ENCODE measurements at places on chromosomes 3 and 15.

DNA sequence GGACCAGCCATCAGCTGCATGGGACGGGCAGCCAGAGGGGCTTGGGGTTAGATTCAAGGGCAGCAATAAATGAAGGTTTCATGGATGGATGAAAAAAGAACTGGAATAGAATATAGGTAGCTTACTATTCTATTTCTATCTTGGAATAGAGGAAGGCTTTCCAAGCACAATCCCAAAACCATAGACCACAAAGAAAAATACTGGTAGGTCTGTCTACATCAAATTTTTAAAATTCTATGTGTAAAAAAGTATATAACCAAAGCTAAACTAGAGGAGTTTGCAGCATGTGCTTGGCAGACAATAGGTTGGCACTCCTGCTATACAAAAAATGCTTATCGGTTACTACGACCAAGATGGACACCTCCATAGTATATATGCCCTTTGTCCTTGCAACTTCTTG is 7.2 kb upstream of the FBLN2 start:
- DNase-seq = no peak

DNA sequence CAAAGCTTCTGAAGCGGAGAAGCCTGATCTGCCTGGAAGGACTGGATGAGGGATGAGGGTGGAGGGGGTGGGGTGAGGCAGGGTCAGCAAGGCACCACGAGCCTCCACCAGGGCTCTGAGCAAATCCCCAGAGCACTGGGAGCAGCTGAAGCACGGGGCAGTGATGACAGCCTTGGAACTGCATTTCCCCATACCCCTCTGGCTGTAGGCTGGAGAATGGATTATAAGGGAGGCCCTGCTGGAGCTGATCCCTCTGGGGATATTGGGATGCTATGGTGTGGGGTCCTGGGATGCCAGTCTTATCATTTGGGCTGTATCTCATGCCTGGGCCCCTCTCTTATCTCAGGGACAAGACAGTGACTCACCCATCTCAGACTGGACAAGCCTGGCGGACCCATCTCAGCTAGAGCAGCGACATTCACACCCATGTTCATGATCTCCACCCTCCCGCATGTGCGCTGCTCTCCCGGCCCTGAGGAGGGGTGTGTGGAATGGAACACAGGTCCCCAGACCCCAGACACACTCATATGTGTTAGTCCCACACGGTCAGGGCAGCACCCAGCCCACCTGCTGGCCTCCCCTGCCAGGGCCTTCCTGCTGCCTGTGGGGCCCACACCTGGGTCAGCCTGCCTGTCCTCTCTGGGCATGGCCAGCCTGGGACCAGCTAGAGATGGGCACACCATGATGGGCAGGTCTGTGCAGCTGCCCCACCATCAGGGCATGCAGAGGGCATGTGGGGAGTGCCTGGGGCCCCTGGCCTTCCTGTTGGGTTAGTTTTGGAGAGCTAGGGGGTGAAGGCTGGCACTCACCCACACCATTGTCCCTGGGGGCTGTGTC is 97.1 kb downstream of the FBLN2 start:
- no peak for DNase-seq

- peak; percentile 41 for DNase-seq
Measured at GRCh38 chr3:140736863-140737460, 59.1 kb downstream of the TRIM42 start.

DNA sequence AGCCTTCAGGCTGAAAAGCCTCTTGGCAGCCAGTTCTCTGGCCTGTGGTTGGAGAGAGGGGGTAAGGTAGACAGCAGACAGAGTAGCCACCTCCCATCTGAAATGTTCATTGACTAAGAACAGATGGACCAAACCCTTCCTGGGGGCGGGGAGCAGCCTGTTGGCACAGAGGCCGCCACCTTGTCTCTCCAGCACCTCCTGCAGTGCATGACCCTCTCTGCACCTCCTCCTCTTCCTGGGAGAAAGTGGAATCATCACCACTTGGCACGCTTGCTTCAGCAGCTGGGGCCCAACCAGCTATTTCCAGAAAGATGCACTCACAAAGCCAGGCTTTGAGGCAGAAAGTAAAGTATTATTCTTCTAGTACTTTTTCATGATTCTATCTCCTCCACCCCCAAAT is 313.4 kb upstream of the CHRM5 start:
- DNase-seq = peak; percentile 6

DNA sequence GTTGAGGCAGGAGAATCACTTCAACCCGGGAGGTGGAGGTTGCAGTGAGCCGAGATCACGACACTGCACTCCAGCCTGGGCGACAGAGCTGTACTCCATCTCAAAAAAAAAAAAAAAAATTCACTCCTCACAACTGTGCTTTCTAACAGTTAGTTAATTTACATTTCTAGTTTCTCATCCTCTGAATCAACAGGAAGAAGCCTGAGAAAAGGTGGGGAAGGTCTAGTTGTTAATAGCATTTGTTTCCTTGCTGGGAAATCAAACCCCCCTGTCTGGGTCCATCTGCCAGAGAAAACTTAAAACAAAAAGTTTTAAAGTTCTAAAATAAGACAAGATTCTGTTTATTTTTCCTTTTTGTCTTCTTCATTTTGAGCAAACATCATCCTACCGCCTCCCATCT is 62.3 kb downstream of the TMEM39A start:
- DNase-seq = no peak

DNA sequence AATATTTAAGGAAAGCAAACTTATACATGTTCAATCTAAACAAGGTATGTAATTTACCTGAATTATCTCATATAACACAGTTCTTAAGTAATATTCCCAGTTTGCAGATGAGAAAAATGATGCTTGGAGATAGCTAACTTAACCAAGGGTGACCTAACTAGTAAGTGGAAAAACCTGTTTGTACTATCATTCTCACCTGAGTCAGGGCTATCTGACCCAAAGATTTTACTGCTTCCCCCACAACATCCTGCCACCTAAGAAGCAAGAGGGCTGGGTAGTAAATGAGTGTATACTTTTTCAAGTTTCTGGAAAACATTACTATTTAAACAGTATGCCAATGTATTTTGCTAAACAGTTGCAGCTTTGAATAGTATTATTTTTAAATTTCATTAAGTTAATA is 10.6 kb downstream of the TP63 start:
- no peak for DNase-seq

- DNase-seq = peak; percentile 35
Measured at GRCh38 chr3:9690451-9691450, 12.9 kb upstream of the CPNE9 start.

DNA sequence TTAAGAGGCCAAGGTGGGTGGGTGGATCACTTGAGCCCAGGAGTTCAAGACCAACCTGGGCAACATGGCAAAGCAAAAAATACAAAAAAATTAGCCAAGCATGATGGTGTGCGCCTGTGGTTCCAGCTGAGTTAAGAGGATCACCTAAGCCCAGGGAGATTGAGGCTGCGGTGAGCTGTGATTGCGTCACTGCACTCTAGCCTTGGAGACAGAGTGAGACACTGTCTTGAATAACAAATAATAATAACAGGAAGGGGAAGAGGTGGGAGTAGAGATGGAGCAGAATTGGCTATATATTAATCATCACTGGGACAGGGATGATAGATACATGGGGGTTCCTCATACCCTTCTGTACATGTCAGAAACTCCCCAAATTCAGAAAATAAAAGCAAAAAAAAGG is 23.8 kb upstream of the NMB start:
- DNase-seq = no peak

DNA sequence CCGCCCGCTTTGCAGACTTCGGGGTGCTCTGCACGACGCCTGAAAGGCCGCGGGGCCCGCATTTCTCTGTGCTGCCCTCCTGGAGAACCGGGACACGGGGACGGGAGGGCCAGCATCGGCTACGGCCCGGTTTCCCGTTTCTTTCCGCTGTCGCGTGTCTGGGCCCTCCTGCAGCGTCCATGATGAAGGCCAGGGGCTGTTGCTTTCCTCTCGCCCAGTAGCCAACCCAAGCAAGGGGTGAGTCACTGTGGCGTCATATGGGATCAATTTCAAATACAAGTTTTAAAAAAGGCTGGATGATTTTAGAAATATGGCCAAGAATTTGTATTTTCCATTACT is 435 bp downstream of the SLC35G2 start:
- DNase-seq = no peak

DNA sequence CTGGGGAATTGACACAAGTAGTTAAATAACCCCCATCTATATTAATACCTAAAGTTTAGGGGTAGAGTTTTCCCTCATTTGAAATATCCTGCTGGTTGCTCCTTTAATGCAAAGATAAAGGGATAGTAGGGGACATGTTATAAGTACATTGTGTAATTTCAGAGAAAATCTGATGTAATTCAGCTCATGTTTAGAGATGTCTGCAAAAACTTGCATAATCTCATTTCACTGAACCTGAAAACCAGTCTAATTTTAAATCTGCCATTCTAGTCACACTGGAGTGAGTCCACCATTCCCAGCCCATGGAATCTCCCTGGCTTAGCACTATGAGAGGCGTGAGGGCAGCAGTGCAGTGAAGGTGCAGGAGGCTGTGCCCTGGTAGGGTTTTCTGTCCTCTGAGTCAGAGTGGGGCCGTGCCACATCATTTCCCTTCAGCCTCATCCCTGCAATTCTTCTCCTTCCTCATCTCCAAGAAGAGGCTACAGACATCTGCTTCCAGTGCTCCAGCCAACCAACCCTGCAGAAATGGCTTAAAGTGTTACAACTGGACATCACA is 246.3 kb upstream of the UMPS start:
- DNase-seq = no peak

DNA sequence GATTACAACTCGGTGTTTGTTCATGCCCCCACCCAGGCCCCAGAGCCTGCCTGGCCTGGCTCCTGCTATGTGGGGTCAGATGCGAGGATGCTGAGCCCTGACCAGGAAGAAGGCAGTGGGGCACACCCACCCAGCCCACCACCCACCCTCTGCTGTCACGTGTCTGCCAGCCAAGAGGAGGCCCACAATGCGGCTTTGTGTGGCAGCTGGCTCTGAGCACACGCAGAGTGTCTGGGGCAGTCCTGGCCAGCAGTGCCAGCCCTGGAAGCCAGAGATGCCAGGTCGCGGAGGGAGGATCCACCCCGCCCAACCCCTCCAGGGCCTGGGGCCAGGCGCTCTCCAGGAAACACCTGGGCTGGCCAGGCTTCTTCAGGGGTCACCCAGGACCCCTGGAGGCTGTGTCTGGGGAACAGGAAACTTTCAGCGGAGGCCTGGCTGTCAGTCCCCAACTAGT is 26.4 kb upstream of the KLF13 start:
- DNase-seq = no peak

- no peak for DNase-seq
Measured at GRCh38 chr3:100401674-100402041, 319 bp downstream of the LNP1 start.

DNA sequence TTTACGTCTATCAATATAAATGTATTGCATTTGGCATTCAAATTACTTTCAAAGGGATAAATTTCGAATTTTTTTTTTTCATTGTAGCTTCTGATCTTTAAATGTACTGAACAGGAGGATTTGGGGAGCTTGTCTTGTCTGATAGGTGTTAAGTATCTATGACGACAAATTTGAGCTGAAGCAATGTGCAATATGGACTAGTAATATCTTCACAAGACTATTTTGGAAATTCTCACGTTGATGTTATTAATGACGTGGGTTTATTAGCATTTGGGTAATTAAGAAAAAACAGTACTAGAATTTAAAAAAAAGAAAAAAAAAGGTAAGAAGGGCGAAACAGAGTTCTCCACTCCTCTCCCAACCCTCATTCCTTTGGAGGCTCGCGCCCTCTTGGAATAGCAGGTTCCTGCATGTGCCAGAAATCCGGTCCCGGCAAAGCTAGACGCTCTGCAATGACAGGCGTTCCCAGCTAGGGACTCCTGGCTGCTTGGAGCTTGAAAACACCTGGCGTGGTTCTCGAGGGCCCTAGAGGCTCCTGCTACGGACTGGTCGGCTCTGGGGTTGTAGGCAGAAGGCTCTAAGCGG is 648 bp upstream of the P2RY1 start:
- DNase-seq = no peak

DNA sequence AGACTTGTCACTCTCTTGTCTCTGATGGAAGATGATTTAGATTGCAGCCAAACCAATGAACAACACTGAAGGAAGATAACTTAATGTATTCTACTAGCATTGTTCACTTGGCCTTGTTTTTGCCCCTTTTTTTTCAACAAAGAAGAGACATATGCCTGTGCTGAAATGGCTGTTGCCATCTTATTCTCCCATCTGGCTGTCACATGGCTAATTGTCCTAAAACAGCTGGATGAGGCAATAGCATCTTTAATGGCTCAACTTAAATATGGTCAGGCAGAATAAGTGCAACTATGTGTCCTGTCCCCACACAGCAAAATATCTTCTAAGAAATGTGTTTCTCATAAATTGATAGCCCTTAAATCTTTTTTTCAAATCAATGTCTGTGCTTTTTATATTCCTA is 576.9 kb downstream of the TUSC7 start:
- DNase-seq = no peak

DNA sequence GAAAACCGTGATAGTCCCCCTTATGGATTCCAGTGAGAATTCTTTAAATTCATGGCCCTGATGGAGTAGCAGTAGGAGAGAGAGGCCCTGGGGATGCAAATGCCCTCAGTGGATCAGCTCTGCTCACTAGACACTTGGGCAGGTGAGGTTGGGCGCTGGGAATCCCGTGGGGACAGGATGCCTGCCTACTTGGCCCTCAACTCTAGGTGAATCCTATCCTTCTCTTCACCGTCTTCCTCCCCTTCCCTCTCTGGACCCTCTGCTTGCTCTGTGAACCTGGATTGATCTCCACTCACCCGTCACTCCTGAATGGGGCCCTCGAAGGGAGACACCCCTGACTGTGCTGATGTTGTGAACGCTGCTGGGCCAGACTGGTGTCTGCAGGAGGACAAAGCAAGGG is 77.4 kb downstream of the SEC22A start:
- no peak for DNase-seq

DNA sequence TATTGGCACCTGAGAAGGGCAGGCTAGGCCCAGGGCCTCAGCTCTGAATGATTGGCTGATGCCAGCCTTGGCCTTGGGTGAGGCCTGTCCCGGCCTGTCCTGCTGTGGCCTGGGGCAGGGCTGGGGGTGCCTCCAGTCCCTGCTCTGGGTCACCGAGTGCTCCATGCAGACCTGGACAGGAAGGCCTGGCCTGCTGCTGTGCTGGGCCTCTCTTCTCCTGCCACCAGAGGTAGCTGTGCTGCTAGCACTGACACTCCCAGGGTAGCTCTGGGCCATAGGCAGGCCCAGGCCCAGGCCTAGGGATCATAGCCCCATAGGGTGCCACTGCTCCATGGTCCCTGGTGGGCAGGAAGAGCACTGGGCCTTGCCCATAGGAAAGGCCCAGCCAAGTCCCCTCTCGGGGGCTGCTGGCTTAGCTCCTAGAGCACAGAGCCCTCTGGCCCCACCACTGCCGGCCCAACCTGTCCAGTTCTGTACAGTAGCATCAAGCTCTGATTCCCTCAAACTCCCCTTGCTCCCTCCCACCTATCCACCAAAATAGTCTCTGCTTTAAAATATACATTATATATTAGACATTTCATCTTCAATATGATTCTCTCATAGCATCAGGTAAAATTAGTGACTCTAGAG is 18.2 kb downstream of the ABTB1 start:
- no peak for DNase-seq
